K562 (cell line): ENCODE measurements at places on chromosomes 7 and 10. TPM values are rescaled to one million over a fixed set of nuclear protein-coding genes. Genes with fewer than 3 reads are reported as not detected.

DENND2A gene
- polyA plus RNA-seq: not detected in 2 replicates

SLC18A3 gene
- polyA plus RNA-seq: not detected in 2 replicates

SEMA3A gene
- 0.53 and 1.1 TPM in 2 replicates for polyA plus RNA-seq

CAV2 gene
- 30.3 and 31.8 TPM in 2 replicates for polyA plus RNA-seq

STEAP1 gene
- 4.6 and 6.8 TPM in 2 replicates for polyA plus RNA-seq

LBX1 gene
- polyA plus RNA-seq: not detected in 2 replicates

SORCS1 gene
- 1.5 and 2.2 TPM in 2 replicates for polyA plus RNA-seq

SPDYE16 gene
- not detected in 2 replicates for polyA plus RNA-seq

SAMD9L gene
- 0.32 and 1.1 TPM in 2 replicates for polyA plus RNA-seq

TRIM24 gene
- 40.2 and 41.7 TPM in 2 replicates for polyA plus RNA-seq

FOXI2 gene
- polyA plus RNA-seq: not detected in 2 replicates

TRPV5 gene
- polyA plus RNA-seq: not detected in 2 replicates

PRTFDC1 gene
- 9.1 TPM in 2 replicates for polyA plus RNA-seq

LRRD1 gene
- not detected in 2 replicates for polyA plus RNA-seq

GHRHR gene
- not detected in 2 replicates for polyA plus RNA-seq

MMD2 gene
- not detected in 2 replicates for polyA plus RNA-seq

PRR15 gene
- polyA plus RNA-seq: not detected in 2 replicates

CALY gene
- not detected in 2 replicates for polyA plus RNA-seq

ERVW-1 gene
- polyA plus RNA-seq: not detected in 2 replicates

CRHR2 gene
- not detected in 2 replicates for polyA plus RNA-seq

MYOZ1 gene
- polyA plus RNA-seq: 0.09 and 0.11 TPM in 2 replicates
